ENCODE measurements at places on chromosomes 3 and 15.

GRCh38 chr3:48848816-48849515 lies 1.3 kb upstream of the PRKAR2A start:
- no peak overlapping the region for H3K4me3 ChIP-seq
- no peaks in the 10 kb centered on the region for H3K27me3 ChIP-seq
- H3K4me1 ChIP-seq, result peaks cover 38% of the 10 kb centered on the region
- no peaks in the 10 kb centered on the region for H3K36me3 ChIP-seq
- DNase-seq, result peak; percentile 43
- peak overlapping the region; percentile 94 for H3K27ac ChIP-seq

DNA sequence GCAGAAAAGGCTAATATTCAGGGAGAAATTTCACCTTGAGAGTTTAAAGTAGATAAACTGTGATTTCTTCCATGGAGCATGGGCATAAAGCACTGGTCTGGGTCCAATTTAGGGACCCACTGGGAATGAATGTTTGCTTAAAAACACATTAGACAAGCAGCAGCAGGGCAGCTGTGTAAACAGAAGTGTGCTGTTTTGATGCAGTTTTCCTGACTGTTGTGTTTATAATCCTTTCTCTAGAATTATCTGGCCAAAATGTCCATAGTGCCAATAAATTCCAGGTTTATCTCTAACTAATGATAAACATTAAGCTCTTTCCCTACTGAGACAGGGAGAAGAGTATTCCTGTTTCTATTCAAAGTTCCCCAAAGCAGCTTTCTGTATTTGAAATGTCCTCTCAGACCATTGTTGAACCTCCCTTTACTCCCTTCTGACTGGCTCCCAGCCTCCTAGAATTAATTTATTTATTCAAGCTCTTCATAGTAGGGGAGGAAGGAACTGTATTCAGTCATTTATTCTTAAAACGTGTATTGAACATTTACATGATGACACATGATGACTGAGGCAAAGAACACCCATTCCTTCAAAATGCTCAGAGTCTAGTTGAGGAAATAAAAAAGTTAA lies 7.0 kb upstream of the TM4SF18 start:
- no peaks in the 10 kb centered on the region for H3K27me3 ChIP-seq
- H3K4me1 ChIP-seq, result peaks cover 49% of the 10 kb centered on the region
- H3K27ac ChIP-seq, result peak overlapping the region; percentile 78
- no peaks in the 10 kb centered on the region for H3K36me3 ChIP-seq

DNA sequence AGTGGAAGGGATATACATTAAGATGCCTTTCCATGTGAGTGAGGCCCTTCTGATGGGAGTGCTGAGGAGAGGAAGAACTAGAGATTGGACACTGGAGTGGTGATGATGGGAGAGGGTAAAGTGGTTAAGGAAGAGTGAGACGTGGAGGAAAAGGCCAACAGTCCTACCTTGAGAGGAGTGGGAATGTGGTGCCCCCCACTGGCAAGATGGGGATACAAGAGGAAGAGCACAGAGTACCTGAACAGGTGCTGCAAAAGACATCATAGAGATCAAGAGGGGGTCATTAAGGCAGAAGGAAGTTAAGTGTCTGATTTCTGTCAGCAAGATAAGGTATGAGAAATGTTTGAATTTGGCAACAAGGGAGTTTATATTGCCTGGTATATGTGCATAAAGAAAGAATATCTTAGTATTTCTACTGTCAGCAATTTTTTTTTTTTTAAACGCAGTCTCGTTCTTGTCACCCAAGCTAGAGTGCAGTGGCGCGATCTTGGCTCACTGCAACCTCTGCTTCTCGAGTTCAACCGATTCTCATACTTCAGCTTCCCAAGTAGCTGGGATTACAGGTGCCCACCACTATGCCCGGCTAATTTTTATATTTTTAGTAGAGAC lies 34.0 kb downstream of the ARIH2 start:
- H3K27me3 ChIP-seq, result no peaks in the 10 kb centered on the region
- H3K4me3 ChIP-seq, result no peak overlapping the region
- peaks cover 7% of the 10 kb centered on the region for H3K4me1 ChIP-seq
- no peak overlapping the region for H3K27ac ChIP-seq
- DNase-seq, result peak; percentile 40

DNA sequence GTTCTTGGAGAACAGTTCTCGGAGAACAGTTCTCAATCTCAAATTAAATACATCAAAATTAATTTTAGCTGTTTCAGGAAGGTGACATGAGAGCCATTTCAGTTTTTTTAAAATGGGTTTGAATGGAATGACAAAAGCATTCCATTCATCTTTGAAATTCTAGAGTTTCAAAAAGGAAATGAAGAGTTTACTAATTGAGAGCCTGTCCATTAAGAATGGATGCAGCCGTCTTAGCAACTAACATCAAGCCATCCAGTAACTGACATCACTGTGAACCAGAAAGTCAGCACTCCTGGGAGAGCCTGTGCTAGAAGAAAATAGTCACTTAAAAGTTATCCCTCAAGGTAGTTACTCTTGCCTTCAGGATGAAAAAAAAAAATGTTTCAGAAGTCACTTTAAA lies 47.0 kb upstream of the FSTL1 start:
- no peaks in the 10 kb centered on the region for H3K27me3 ChIP-seq
- no peak overlapping the region for H3K4me3 ChIP-seq
- no peaks in the 10 kb centered on the region for H3K4me1 ChIP-seq
- H3K36me3 ChIP-seq, result no peaks in the 10 kb centered on the region
- no peak for DNase-seq
- H3K27ac ChIP-seq, result no peak overlapping the region

DNA sequence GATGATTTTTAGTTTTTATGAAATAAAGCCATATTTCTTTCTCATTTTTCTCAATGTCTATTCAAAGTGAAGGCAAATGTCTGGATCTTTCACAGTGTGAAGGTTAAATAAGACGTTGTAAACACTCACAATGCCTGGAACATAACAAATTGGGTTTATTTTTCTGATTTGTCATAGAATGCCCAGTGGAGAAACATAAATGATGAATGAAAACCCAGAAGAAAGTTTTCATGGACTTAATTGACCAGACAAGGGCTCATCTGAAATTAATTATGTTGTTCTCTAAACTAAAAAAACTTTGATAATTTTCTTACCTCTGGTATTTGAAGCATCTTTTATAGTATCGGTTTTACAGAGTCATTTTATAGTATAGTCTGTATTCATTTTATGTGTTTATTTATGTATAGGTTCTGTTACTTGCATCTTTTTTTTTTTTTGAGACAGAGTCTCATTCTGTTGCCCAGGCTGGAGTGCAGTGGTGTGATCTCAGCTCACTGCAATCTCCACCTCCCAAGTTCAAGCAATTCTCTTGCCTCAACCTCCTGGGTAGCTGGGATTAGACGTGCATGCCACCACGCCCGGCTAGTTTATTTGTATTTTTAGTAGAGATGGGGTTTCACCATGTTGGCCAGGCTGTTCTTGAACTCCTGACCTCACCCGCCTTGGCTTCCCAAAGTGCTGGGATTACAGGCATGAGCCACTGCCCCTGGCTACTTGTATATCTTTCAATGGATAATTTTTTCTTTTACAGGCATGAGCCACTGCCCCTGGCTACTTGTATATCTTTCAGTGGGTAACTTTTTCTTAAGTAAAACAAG lies 15.1 kb upstream of the BNIP2 start:
- no peaks in the 10 kb centered on the region for H3K4me1 ChIP-seq
- no peak for DNase-seq
- no peaks in the 10 kb centered on the region for H3K27me3 ChIP-seq
- no peak overlapping the region for H3K4me3 ChIP-seq

- H3K27ac ChIP-seq, result no peak overlapping the region
- no peak overlapping the region for H3K4me3 ChIP-seq
- H3K27me3 ChIP-seq, result no peaks in the 10 kb centered on the region
- DNase-seq, result no peak
- H3K36me3 ChIP-seq, result no peaks in the 10 kb centered on the region
- no peaks in the 10 kb centered on the region for H3K4me1 ChIP-seq
Measured at GRCh38 chr3:33834096-33834453, 35.6 kb downstream of the PDCD6IP start.

GRCh38 chr15:56943403-56943802 lies 25.0 kb downstream of the TCF12 start:
- peaks cover 35% of the 10 kb centered on the region for H3K4me1 ChIP-seq
- no peak overlapping the region for H3K4me3 ChIP-seq
- no peak overlapping the region for H3K27ac ChIP-seq
- no peaks in the 10 kb centered on the region for H3K36me3 ChIP-seq

- DNase-seq, result no peak
- H3K27me3 ChIP-seq, result no peaks in the 10 kb centered on the region
- no peak overlapping the region for H3K27ac ChIP-seq
- no peaks in the 10 kb centered on the region for H3K36me3 ChIP-seq
Measured at GRCh38 chr3:107543666-107544065, 20.9 kb downstream of the BBX start.

DNA sequence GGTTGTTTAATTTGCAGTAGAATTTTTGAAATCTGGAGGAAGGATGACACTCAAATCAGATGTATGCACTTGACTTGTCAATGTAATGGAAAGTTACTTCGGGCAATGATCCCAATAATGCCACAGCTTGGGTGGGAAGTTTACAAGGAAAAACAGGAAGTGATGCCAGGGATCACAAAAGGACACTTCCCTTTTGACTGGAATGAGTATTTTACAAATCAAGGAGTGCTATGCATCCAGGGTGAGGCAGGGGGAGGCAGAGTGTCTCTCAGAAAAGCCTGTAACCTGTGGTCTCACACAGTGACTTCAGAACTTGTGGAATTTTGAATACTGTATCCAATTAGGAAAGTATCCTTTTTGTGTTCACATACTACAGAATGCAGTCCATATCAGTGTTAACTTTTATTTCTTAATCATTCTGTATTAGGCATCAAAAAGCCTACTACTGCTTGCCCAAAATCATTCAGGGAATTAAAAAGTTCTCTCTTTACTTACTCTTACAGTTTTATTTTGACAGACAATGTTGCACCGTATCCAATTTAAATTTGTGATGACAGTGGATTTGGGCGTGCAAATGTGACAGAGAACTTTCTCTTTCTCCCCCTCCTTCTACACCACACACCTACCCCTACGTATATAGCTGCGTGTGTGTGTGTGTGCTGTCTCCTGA lies 445.1 kb downstream of the MECOM start:
- no peak overlapping the region for H3K4me3 ChIP-seq
- no peak overlapping the region for H3K27ac ChIP-seq
- no peaks in the 10 kb centered on the region for H3K4me1 ChIP-seq
- no peaks in the 10 kb centered on the region for H3K36me3 ChIP-seq
- peak; percentile 67 for DNase-seq
- H3K27me3 ChIP-seq, result no peaks in the 10 kb centered on the region

DNA sequence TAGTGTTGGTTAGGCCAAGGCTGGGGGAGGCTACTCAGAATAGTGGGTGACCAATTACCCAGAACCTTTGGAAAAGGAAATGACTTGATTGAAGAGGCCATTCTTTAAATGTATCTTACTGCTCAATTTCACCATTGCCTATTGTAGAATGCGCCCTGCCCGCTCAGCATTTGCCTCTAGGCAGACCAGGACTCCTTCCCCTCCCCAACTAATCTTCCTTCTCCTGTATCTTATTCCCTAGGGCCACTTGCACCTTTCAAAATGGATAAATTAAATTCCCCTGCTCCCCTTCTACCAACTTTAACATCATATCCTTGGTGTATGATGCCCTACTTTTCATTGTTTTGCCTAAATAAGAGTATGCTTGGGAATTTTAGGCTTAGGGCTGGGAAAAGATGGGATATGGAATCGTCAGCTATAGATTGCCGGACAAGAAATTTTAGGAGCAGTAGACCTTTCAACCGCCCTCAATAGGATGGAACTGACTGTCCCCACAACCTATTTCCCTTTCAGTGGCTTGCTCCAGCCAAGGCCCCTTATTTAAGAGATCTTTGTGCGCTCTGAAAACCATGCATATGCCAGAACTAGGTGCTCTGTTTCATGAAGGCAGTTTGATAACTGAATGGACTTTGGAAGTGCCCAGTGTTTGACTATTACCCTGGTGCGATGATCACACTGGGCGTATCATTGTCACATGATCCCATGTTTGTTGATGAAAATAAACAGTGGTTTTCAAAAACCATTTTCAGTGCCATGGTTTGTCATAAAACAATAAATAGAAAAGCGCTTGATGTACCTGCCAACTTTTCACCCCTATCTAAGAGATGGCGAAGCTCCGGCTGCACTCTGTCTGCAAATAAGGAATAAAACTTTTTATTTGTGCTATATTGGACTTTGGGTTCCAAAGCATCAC lies 74.3 kb upstream of the TSEN2 start:
- peaks cover 5% of the 10 kb centered on the region for H3K4me1 ChIP-seq
- H3K36me3 ChIP-seq, result no peaks in the 10 kb centered on the region
- no peak for DNase-seq
- no peaks in the 10 kb centered on the region for H3K27me3 ChIP-seq

DNA sequence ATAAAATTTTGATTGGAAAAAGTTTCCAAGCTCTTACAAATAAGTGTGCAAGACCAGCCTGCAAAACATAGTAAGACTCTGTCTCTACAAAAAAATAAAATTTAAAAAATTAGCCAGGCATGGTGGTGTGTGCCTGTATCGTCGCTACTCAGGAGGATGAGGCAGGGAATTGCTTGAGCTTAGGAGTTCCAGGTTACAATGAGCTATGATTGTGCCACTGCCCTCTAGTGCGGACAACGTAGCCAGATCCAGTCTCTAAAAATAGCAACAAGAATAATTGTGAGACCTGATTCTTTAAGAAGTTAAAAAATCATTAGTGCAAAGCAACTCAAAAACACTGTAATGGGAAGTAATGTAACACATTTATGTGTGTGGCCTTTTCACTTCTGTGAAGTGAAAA lies 251.6 kb downstream of the RBMS3 start:
- no peak overlapping the region for H3K27ac ChIP-seq
- no peaks in the 10 kb centered on the region for H3K4me1 ChIP-seq
- H3K27me3 ChIP-seq, result no peaks in the 10 kb centered on the region
- DNase-seq, result no peak
- H3K36me3 ChIP-seq, result no peaks in the 10 kb centered on the region

DNA sequence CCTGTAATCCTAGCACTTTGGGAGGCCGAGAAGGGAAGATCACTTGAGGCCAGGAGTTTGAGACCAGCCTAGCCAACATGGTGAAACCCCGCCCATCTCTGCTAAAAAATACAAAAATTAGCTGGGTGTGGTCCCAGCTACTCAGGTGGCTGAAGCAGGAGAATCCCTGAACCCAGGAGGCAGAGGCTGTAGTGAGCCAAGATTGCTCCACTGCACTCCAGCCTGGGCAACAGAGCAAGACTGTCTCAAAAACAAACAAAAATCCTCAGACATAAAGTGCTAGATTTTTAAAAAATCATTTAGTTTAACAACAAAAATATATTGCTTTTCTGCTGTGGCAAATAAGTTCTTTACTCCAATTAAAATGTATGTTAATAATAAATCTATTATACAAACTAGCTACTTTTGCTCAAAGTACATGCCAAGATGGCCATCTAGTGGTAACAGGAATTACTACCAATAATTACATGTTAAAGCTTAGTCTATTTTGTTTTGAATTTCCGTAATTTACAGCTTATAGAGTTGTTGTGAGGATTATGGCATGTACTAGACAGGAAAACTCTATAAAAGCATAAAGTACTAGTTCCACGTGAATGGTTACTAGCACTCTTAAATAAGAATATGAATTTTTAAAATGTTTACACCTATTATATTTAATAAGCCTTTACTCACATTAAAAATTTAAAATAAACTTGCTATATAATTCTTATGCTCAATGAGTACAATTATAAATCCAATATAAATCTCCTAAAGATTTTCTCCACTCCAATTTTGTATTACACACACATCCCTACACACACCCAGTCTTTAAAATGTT lies 39.0 kb downstream of the GABPB1 start:
- no peak overlapping the region for H3K27ac ChIP-seq
- no peaks in the 10 kb centered on the region for H3K36me3 ChIP-seq
- no peaks in the 10 kb centered on the region for H3K27me3 ChIP-seq
- DNase-seq, result no peak

GRCh38 chr3:120326784-120327183 lies 22.4 kb downstream of the LRRC58 start:
- peaks cover 12% of the 10 kb centered on the region for H3K36me3 ChIP-seq
- H3K27ac ChIP-seq, result no peak overlapping the region
- H3K27me3 ChIP-seq, result no peaks in the 10 kb centered on the region
- no peak overlapping the region for H3K4me3 ChIP-seq
- H3K4me1 ChIP-seq, result no peaks in the 10 kb centered on the region
- DNase-seq, result no peak

Measured in body of pancreas (tissue), 4 donors.